ENCODE measurements at places on chromosomes 7 and 10.

DNA sequence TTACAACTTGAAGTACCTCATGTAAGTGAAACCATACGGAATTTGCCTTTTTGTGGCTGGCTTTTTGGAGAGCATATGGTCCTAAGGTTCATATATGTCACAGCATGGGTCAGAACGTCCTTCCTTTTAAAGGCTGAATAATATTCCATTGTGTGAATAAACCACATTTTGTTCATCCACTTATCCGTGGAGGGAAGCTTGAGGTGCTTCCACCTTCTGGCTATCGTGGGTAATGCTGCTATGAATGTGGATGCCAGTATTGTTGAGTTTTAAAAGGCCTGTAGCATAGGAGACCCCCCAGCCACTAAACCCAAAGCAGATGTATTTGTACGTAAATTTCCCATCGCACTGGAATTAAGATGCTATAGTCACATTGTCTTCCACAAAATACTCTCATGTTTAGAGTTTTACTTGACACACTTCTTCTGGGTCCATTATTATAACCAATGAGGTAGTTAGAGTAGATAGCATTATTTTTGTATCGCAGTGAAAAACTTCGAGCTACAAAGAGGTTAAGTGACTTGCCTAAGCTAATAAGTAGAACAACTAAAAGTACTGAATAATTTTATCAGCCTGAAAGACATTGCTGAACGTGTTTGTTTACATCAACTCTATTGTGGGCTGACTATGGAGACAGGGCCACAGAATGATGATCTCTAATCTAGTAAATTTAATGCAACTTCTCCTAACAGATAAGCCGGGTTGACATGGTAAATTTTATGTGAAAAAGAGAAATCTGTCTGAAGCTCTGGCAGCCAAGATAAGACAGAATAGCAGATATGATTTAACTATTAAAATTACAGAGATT is 183.0 kb upstream of the CTBP2 start:
- no peak for DNase-seq

GRCh38 chr7:12703881-12704280 is 16.4 kb downstream of the ARL4A start:
- no peak for DNase-seq

DNA sequence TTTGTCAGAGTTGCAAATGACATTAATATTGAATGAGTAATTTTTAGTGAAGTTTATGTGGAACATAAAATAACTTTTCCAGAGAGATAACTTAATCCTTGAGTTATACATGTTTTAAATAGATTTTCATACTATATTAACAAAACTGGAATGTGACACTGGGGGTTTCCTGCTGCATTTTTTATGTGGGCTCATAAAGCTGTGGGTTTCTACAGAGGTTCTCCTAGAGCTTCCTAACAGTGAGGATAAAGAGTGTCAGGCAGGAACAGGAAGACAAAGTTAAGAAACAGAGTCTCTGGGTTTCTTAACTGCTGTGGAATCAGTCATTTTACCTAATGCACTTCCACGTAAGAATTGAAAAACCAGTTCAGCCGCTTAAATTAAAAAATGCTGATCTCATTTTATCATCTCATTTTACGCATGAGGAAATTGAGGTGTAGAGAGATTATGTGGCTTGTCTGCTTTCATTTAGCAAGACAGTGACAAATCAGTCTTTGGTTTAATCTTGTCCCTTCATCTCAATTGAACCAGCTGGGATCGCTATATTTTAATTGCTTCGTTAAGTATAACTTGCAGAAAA is 5.0 kb downstream of the CD36 start:
- DNase-seq: no peak

DNA sequence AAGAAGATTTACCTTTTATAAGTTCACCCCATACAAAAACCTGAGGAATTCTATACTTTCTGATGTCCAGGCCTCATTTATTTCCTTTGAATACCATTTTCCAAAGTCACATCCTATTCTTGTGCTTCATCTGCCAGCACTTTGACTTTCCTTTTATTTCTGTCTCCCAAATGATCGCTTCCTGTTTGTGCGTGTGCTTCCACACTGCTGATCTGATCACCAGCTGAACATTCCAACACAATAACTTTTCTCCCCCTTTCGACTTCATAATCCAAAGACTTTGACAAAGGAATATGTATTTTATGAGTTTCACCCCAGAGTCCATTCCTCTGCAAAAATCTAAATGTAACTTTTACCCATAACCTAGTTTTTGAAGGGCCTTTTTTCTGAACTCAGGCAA is 3.1 kb downstream of the ELAPOR2 start:
- DNase-seq: no peak

GRCh38 chr10:130784326-130784725 is 527.2 kb downstream of the TCERG1L start:
- DNase-seq: no peak

- DNase-seq: no peak
These were observed 20.6 kb upstream of the TBXAS1 start for GRCh38 chr7:139808427-139808826.

DNA sequence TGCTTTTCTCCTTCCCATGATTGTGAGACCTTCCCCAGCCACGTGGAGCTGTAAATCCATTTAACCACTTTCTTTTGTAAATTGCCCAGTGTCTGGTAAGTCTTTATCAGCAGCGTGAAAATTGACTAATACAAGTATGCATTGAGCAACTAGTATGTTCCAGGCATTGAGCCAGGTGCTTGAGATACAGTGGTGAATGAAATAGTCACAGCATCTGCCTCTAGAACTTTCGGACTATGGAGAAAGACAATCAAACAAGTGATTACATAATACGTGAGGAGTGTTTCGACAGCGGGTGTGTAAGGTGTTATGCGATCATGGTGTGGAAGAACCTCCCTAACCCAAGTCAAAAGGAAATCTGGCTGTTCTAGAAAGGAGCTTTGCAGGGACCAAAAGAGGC is 21.6 kb upstream of the NUP205 start:
- DNase-seq: no peak

DNA sequence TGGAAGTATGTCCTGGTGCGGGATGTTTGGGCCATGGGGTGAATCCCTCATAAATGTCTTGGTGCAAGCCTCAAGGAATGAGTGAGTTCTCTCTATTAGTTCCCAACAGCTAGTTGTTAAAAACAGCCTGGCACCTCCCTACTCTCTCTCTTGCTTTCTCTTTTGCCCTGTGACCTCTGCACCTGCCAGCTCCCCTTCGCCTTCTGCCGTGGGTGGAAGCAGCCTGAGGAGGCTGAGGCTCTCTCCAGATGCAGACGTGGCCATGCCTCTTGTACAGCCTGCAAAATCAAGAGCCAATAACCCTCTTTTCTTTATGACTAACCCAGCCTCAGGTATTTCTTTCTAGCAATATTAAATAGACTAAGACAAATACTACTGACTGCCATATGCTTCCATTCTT is 210.3 kb downstream of the POM121L12 start:
- no peak for DNase-seq

GRCh38 chr7:48617508-48617907 is 306.8 kb upstream of the CDC14C start:
- DNase-seq: no peak

GRCh38 chr7:95546647-95547046 is 49.7 kb downstream of the PDK4 start:
- DNase-seq: no peak

DNA sequence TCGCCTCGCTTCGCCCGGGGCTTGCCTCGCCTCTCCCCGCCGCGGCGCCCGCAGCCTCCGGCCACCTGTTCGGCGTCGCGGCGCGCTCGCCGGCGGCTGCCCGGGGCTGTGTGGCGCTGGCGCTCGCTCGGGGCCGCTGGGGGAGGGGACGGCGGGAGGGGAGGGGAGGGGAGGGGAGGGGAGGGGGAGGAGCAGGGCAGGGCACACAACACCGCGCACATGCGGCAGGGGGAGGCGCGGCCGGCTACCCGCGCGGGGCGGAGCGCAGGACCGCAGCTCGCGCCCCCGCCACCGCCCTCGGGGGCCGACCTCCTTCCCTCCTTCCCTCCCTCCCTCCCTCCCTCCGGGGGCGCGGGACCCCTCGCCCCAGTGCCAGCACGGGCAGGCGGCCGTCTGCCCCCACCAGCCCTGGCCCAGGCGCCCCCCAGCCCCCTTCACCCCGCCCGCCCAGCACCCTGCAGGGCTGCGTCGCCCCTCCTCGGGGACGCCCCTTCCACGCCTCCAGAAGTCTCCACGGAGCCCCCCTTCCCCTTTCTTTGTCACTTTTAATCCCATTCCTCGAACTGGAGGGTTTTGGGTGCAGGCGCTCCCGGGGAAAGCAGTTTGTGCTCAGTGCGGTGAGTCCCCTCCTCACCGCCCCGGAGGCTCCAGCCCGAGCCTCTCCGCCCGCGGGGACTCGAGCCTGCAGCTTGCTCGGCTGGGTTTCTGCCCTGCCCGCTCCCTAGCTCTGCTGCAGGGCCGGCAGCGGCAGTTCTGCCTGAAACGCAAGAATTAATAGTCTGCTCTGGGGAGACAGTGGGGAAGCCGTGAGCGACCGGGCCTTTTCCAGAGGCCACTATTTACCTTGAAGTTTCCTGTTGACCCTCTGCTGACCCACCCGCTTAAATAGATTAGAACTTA is at the start of gene PARD3:
PARD3 (minus strand) TSS at position 112 of the 900 bp plus-strand sequence. CDS start 301 bp downstream, outside the sequence.
- DNase-seq: no peak

DNA sequence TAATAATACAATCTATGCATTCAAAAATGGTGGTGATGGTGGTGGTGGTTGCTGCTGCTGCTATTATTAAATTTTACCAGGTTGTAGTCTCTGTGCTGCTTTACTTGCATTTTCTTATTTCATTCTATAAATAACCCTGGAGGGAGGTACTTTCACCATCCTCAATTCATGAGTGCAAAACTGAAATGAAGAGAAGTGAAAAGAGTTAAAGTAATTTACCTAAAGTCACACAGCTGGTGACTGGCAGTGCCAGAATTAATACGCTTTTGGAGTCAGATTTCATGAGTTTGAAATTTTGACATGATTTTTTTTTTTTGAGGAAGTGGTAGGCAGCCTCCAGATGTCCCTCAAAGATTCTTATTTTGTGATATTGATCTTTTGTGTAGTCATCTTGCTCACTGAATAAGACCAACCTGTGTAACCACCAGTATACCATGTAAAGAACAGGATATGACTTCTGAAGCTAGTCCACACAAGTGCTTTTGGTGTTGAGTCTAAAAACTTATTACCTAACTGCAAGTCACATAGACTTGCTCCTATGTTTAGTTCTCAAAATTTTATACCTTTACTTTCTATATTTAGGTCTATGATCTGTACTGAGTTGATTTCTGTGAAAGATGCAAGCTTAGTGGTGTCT is 218.8 kb downstream of the ZWINT start:
- no peak for DNase-seq

GRCh38 chr10:129531195-129531968 is 64.3 kb downstream of the MGMT start:
- DNase-seq: no peak

DNA sequence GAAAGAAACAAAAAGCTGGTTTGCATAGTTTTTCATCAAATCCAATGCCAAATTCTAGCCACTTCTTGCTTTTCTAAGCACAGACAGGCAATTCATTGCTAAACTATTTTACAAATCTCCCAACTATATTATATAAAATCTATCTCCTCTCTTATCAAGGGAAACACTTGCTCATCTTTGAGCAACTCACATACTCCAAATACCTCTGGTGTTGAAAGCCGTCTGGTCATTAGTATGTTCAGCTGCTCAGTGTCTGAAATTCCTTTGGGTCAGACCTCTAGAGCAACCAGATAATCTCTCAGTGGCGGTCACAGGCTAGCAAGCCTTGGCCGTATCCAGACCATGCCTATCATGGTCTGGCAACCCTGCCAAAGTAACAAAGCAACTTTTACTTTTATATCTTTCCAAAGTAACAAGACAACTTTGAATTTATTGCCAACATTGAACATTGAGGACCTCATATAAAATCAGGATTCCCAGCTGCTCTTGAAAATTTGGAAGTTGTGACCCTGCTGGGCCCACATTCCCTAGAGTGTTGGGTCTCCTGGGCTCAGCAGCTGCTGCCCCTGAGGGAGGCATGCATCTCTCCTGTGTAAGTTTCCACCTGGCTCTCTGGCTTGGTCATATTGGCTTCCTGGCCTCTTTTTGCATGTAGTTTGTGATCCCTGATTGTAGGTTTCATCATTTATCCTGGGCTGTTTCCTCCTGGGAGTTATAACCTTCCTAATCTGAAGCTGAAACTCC is 56.8 kb upstream of the LANCL2 start:
- DNase-seq: no peak

GRCh38 chr10:22801785-22802184 is 87.4 kb upstream of the PIP4K2A start:
- no peak for DNase-seq

- no peak for DNase-seq
These were observed 43.3 kb upstream of the SLC26A3 start for GRCh38 chr7:107846324-107846723.

- no peak for DNase-seq
These were observed 20.0 kb upstream of the ARPC1A start for GRCh38 chr7:99305473-99306260.

DNA sequence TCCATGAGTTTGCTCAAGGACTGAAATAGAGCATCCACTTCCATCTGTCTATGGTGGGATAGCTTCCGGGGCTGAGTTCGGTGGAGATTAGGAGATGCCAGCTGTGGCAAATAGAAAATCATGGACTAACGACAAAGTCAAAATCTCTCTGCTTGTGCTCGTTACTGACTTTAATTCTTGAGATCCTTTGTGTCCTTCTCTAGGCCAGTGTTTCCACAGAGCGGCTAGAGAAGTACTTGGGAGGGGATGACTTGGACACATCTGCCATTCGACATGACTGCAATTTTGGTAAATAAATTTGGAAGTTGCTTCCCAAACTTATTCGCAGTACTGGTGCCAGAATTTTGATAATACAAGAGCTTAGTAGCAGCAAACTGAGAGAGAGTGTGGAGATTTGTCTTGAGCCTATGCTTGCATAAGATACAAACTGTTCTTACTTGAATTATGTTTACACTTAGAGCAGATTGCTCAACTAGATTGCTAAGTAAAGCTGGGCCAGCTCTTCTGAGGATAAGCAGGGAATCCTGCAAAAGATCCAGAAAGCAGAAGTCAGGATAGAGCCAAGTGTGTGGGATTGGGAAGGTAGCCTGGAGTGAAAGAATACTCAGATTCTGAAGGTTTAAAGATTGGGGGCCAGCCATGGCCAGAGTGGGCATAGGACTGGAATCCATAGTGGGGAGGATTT is 27.6 kb downstream of the ABCC2 start:
- DNase-seq: no peak

DNA sequence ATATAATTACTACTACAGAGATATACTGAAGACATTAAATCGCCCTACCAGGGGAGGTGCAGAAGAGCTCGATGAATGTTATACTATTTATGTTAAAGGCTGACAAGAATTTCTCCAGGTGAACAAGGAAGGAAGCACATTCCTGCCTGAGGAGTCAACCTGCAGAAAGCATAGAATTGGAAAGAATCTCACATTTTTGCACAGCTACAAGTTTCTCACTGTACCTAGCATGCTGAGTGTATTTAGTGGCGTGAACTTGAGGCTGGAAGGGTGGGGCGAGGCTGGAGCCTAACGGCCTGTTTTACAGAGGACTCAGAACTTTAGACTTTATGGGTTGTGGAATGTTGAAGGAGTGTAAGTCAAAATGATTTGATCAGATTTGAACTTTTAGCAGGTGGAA is 373.6 kb upstream of the LRGUK start:
- DNase-seq: no peak

Data from activated naive CD4-positive, alpha-beta T cell (primary cell).